Epithelial cell of umbilical artery (primary cell): ENCODE measurements at places on chromosomes 11 and 22. TPM values are rescaled to one million over a fixed set of nuclear protein-coding genes. Genes with fewer than 3 reads are reported as not detected.

The DDI1 gene
- total RNA-seq: not detected in 2 replicates

The C11orf86 gene
- total RNA-seq: not detected in 2 replicates

The NCAM1 gene
- not detected in 2 replicates for total RNA-seq

The SCN4B gene
- under 0.01 and 0.15 TPM in 2 replicates for total RNA-seq

The NRGN gene
- 0.32 and 0.91 TPM in 2 replicates for total RNA-seq

The OR9G1 gene
- not detected in 2 replicates for total RNA-seq

The FBLN1 gene
- total RNA-seq: 2.3 and 14.3 TPM in 2 replicates
